ENCODE measurements at places on chromosomes 6 and 20.
A peak's percentile ranks its signal among the peaks of the same experiment; 100 is the strongest.

GRCh38 chr6:99252421-99252820, 97.1 kb downstream of the FAXC start:
- DNase-seq = no peak

- no peak for DNase-seq
These were observed 27.9 kb downstream of the GSTA3 start for GRCh38 chr6:52881662-52881995.

GRCh38 chr6:105797983-105798453, 288.1 kb upstream of the PRDM1 start:
- peak; percentile 87 for DNase-seq

GRCh38 chr20:64219202-64219601, 36.3 kb upstream of the PCMTD2 start:
- peak; percentile 64 for DNase-seq

DNA sequence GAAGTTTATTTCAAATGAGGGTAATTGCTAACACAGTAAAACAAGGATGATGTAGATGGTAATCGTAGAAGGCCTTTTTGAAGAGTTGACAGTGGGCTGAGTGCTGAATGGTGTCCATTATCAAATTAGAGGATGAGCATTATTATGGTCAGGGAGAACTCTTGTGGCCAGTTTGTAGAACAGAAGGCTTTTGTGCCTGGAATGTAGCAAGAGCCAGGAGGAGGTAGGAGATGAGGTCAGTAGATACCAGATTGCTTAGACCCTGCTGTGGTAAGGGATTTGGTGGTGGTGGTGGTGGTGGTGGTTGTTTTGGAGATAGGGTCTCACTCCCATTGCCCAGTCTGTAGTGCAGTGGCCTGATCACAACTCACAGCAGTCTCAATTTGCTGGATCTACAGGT, 6.2 kb downstream of the CSE1L start:
- peak; percentile 8 for DNase-seq

DNA sequence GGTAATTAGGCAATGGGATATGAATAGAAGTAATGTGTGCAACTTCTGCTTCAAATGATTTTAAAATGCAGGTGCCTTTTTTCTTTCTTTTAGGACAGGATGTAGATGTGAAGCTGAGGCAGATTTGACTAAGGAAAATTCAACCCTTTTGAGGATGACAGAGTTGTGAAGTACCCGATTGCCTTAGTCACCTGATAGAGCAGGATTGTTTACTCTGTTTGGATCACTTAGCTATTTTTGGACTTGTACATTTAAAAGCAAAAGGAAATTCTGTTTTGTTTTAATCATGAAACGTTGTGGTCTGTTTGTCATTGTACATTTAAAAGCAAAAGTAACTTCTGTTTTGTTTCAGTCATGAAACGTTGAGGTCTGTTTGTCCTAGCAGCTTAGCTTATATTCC, 143.4 kb downstream of the FAM83B start:
- no peak for DNase-seq

- DNase-seq = peak; percentile 16
These were observed 83.3 kb downstream of the CHD6 start for GRCh38 chr20:41534842-41535241.

DNA sequence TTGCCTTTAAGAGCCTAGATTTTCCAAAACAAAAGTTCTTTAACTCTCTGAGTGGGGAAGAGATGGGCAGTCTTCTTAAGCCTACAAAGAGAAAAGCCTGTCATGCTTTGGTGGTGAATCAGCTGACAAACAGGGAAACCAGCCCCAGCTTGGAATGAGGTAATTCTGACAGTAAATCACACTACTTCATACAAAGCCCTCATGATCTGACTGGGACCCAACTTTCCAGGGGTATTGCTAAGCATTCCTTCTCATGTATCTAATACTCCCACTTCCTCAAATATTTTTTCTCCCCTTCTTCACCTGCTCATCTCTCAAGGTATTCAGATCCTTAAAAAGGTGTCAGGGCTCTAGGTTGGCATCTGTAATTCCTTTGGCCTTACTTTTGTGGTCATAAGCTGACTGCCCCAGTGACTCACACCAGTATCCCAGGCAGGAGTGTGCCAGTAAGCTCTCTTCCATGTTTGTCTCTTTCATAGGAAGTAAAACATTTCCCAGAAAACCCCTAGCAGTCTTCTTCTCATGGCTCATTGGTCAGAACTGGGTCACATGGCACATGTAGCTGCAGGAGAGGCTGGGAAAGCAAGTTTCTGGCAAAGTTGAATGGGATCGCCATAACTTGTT, 15.0 kb upstream of the TBC1D22B start:
- DNase-seq = peak; percentile 97

- peak; percentile 78 for DNase-seq
These were observed 436 bp downstream of the CAGE1 start for GRCh38 chr6:7389162-7389450.

- no peak for DNase-seq
These were observed 631.3 kb downstream of the TFAP2A start for GRCh38 chr6:9783567-9783966.

DNA sequence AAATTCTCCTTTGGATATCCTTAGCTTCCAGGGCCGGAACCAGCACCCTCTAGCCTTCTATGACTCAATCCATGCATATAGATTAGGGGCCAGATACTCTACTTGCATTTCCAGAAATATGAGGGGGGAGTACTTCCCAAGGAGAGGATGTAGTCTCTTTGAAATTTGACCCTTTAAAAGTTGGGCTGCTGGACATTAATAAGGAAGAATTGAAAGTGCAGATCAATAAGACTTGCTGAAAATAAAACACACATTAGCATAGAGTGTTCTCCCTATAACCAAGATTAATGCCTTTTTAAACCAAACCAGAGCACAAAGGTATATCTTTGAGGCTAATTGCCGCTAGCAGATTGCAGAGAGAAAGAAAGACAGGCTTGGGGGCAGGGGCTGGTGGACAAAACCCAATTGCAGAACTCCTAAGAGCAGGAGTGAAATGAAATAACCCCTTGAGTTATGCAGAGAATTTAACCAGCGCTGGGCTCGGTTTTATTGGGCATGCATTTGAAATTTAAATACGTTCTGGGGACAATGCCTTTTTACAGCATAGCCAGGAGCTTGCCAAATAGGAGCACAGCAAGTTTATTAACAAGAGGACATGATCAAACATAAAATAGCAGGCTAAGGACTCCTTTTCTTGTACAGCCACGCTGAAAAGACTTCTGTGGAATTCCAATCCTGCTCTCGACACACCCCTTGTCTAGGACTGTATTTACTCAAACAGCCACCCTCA, 108.2 kb upstream of the SALL4 start:
- DNase-seq = no peak

DNA sequence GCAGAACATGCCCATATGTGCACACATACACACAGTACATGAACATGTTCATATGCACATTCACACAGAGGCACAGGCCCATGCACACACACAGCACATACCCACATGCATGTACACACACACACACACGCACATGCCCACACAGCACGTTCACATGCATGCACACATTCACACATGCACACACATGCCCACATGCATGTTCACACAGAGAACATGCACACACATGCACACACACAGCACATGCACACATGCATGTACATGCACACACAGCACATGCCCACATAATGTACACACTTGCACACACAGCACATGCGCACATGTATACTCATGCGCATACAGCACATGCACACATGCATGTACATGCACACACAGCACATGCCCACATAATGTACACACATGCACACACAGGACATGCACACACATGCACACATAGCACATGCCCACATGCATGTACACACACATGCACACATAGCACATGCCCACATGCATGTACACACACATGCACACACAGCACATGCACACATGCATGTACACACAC, 25.9 kb downstream of the RNASET2 start:
- DNase-seq = no peak

DNA sequence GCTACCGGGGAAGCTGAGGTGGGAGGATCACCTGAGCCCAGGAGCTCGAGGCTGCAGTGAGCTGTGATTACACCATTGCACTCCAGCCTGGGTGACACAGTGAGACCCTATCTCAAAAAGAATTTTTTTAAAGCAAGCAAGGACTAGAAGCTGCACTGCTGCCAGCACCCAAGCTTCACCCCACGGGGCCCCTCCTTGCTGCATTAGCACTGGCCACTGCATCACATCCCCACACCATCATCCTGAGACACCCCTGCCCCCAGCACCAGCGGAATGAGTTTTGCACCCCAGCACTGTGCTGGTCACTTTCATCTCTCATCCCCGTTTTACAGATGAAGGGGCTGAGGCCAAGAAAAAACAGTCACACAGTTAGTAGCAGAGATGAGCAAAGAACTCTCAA, 30.9 kb downstream of the TBC1D7 start:
- no peak for DNase-seq

- DNase-seq = peak; percentile 67
These were observed 124.4 kb downstream of the KCNQ5 start for GRCh38 chr6:72746276-72746675.

DNA sequence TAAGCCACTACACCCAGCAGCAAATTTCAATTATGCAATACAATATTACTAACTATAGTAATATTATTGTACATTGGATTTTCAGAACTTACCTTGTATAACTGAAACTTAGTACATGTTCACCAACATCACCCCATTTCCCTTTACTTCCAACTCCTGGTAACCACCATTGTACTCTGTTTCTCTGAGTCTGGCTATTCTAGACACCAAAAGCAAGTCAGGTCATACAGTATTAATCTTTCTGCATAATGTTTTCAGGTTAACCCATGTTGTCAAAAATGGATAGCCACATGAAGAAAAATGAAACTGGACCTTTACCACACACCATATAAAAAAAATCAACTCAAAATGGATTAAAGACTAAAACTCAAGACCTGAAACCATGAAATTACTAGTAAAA, 558.2 kb downstream of the MMUT start:
- no peak for DNase-seq

- DNase-seq = peak; percentile 77
These were observed 74.0 kb downstream of the ZBTB2 start for GRCh38 chr6:151317103-151317994.

DNA sequence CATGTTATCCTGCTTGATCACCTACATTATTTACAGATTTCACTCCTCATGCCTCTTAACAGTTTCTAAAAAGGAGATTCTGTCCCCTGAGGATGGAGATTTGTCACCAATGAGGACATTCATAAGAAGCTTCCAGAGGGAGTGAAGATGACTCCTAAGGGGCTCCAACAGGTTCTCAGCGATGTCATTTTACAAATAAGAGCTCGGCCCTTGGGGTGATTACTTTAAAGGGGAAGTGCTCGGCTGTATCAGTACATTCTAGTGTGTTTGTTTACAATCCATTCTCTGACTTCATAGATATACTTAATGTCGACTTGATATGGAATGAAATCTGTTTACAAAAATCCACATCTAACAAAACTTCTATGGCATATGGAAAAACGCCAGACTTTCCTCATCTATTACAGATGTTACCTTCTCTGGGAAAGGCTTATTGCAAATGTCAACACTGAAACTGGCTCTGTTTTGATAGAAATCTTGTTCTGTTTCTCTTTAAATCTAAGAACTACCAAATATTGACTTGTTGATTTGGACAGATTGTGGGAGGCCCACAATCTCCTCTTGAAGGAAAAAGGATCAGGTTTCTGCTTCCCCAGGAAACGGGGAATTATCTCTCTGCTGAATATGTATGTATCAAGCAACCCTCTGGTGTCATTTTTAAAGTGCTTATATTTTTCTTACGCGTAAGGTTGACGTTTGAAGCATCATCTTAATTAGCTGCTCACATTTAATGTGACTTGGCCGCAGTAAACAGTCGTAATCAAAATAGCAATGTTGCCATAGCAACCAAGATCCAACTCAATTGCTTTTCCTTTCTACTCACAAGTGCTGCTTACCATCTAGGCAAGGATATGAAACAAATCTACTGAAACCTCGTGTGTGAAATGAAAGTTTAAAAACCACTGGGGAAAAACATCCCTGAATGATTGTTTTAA, 95.7 kb downstream of the SHLD1 start:
- DNase-seq = peak; percentile 49

GRCh38 chr6:36555750-36556252, 8.5 kb upstream of the STK38 start:
- DNase-seq = no peak

DNA sequence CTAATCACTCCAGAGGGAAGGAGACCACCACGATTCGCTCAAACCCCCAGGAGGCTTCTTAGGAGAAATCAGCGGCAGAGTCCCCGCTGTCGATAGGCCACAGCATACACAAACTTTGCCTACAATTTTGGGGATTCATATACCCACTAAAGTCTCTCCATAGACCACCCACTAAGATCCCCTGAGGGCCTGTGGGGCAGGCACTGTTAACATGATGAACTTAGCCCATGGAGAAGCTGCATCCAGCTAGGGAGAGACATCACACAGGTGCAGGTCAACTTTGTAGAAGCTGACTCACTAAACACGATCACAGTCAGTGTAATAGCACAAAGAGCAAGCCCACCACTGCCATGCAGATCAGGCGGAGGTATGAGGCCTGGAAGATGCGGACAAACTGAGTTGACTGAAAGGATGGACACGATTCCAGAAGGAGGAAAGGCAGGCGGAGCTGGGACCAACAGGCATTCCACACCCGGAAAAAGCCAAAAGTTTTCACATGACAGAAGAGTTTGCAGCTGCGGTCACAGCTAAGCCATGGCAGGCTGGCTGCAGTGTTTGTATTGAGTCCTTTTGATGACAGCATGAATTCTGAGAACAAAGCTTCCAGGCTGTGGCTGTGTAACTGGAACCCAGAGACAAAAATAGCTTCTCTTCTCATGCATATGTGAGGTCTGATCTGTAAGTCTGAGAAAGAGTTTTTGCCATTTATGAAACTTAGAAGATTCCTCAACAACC, 75.7 kb upstream of the QKI start:
- DNase-seq = peak; percentile 69
